ENCODE measurements at places on chromosomes 12 and 14.

GRCh38 chr12:53045696-53046045 is 4.2 kb upstream of the TNS2 start:
- DNase-seq, result no peak

DNA sequence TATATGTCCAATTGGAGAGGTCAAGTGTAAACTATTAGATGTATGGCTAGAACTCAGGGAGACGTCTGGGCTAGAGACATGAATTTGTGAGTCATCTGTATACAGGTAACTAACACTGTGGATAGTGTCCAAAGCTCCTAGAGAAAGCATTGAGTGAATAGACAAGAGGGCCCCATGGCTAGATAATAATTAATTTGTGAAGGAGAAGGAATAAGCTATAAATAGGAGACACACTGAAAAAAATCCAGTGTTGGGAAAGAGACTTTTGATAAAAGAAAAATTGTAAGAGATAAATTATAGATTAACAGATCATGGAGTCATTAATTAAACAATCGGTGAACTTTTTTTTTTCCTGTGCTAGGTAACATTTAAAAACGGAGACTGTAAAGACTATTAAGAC is 326.6 kb upstream of the PRICKLE1 start:
- DNase-seq, result peak; percentile 32

DNA sequence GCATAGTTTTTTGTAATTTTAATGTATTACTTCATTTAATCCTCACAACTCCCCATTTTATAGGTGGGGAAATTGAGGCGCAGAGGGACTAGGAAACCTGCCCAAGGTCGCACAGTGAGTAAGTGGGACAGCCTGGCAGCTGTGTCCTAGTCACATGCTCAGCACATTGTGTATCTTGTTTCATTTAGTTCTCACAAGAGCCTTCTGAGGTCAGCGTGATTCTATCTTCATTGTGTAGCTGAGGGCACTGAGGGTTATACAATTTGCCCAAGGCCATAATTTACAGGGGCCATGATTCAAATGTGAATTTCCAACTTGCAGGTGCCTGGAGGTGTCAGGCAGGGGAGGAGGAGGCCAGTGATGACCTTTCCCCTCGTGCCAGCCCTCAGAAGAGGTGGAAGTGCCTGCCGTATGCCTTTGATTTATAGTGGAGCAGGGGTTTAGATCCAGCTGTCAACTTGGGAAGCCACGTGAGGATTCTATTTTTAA is 30.3 kb upstream of the SMOC1 start:
- DNase-seq, result no peak

GRCh38 chr12:52372216-52373154 is 5.2 kb upstream of the KRT85 start:
- DNase-seq, result peak; percentile 83

- no peak for DNase-seq
These were observed 118.8 kb downstream of the FOXN3 start for GRCh38 chr14:89298056-89298834.

GRCh38 chr12:132428936-132429601 is 60.9 kb upstream of the FBRSL1 start:
- DNase-seq, result no peak

GRCh38 chr12:4024701-4025100 is 151.5 kb upstream of the PARP11 start:
- no peak for DNase-seq

GRCh38 chr12:104720339-104721038 is 237.6 kb downstream of the SLC41A2 start:
- DNase-seq, result no peak

DNA sequence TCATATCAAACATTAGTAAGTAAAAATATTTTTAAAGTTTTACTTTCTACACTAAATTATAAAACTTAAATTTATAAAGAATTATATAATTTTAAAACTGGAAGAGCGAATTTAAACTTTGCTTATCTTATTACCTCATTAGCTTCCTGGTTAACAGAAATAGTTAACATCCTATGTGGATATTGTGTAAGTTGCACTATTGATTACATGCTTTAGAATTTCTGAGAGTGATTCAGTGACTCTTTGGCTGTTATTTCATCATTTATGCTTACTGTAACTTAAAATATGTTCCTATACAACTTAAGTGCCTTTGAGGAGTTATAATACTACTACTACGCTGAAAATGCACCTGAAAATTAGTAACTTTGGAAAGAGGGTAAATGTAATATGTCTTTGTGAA is 101.4 kb downstream of the FOXA1 start:
- peak; percentile 56 for DNase-seq

DNA sequence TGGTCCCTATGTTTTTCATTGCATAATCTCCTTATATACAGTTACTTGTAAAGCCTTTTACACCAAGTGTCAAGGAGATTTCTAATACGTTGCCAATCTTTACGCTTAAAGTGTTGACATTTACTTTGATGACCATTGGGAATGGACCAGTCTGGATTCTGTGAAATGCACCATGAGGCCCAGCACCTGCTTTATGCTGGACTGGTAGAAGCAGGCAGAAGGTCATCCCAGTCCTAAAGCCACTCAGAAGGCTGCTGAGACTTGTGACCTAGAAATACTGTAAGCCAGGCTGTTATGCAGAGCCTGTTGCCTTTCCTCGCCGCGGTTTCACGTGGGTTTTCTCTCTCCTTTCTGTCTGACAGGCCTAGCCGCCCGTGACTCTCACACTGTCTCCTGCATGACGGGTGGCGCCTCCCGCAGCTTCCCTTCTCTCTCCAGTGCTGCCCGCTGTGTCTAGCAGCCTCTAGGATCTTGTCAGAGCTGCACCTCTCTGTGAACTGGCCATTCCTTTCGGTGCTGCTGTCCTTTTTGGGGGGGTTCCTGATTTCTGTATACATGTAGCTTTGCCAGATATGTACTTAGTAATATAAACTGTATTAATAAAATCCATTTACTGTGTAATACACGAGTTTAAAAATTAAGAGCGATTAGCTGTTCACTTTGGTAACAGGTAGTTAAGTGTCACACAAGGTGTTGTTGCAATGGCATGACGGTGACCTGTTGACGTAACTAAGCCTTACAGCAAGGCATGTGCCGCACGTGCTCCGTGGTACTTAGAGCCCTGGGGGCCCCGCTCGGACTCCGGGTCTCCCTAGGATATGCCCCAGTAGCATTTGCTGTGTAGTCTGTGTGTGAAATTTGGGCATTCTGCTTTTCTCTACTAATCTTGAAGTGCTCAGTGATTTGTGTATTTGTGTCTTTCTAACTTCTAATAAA is 29.7 kb downstream of the XRCC3 start:
- DNase-seq, result no peak

- DNase-seq, result peak; percentile 67
These were observed 44.8 kb upstream of the PTHLH start for GRCh38 chr12:28017126-28017872.

DNA sequence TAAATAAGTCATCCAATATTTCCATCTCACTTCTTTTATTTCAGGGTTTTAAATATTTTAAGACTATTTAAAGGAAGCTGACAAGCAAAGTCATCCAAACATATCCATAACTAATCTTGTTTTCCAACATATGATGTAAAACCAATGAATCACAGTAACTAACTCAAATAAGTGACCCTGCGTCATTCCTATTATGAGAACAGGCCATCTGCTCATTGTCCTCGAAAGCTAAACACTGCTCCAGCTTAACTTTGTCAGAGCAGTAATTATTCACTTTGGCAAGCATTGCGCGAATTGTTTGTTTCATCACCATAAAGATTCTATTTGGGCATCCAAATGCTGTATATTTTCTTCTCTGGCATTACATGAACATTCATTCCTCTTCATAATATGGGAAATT is 99.1 kb downstream of the CAPZA3 start:
- no peak for DNase-seq

- DNase-seq, result no peak
These were observed 27.4 kb upstream of the METAP2 start for GRCh38 chr12:95446506-95446900.

DNA sequence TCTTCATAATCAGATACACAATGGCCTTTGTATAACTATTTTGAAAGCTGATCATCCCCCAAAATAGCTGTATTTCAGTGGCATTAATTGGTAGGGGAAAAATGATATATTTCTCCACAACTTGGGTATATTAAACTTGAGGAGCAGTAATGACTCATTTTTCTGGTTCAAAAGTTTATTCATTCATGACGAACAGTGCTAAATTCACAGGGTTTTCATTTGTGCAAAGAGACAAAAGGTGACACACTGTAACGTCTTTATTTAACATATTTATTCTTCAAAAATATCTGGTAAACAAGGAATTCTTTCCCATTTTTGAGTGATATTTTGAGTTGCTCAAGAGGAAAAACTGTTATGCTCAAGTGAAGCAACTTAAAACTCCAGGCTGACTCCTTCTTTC is 415.5 kb upstream of the SOX5 start:
- DNase-seq, result peak; percentile 26

DNA sequence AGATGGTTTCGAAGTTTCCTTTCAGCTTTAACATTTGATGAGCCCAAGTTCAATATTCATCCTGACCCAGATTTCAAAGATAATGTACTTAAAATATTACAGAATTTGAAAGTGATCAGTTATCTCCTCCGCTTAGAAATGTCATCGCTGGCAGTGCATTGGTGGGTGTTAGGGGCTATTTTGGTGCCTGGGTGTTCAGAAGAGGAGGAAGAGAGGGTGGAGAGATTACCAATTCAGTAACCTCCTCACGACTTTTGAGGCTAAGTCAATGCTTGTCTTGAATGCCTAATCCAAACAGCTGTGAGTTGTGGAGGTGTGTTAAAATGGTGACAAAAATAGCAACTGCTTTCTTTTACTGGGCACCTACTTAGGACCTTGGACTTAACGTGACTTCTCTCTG is 13.8 kb upstream of the DGLUCY start:
- no peak for DNase-seq

- DNase-seq, result no peak
These were observed 6.9 kb upstream of the ADSS1 start for GRCh38 chr14:104717137-104717536.

DNA sequence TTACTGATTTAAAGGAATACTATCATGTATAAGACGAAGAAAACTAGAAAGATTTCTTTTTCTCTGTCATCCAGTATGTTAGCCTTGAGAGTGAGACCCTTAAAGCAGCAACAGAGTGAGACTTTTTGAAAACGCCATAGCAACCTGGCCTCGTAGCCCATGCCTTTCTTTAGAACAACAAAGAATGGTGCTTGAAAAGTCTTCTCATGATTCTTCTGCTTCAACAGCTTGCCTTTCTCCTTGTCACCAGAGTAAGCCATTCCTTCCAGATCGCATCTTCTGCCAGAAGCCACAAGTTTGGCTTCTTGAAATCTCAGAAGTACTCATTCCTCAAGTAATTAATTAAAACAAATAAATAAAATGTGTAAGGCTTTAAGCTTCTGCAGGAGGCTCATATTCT is 109.3 kb downstream of the PDE3A start:
- no peak for DNase-seq
